ENCODE measurements at places on chromosomes 1 and 21.

- no peak for DNase-seq
Observed at GRCh38 chr1:67980028-67980427, 70.4 kb downstream of the DIRAS3 start.

DNA sequence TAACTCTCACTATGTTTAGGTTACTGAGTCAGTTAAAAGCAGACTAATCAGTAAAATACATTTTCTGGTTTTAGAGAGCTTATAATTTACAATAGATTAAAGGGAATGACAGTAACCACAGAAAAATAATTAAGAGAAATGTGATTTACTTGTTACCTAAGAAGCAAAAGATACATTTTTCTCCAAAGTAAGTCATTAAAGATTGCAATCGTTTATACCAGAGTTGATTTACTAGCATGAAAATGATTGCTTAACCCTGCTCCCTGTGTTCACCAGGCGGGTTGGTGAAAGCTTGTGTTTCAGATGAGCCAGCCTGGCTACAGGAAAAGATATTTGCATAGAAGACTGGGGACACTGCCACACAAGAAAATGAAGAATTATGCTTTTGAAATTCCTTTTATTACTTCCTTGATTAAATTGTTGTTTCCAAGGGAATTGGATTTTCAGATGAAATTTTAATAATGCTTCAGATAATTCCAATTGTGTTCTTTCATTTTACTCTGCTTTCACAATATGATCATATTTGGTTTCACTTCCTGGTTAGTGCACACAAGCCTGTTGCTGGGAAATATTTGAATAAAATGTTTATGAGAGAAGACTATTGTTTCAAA is 27.9 kb downstream of the LRRC8B start:
- no peak for DNase-seq

- no peak for DNase-seq
Observed at GRCh38 chr1:8427986-8428385, 110.1 kb downstream of the SLC45A1 start.

- no peak for DNase-seq
Observed at GRCh38 chr1:89721351-89721750, 88.4 kb downstream of the LRRC8C start.

GRCh38 chr21:44817914-44818639 is at the start of gene SUMO3:
Gene SUMO3, minus strand, starts transcription at chr21:44818062. Its CDS starts 94 bp downstream, at chr21:44817968.
- DNase-seq = peak; percentile 82

DNA sequence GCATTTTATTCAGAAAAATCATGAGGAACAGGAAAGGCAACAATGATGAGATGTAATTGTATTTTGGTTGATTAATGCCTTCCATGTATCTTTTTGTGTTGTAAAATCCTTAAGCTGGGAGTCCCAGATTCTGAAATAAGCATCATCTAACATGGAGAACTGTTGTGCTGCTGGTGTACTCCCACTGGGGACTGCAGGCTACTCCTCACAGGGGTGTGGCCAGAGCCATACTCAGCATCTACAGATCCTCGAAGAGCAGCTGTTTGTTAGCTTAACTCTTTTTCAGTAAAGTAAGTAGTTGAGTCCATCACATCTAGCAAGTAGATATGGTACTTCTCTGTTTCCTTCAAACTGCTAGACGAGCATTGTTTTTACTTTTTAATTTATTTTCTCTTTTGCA is 358.0 kb downstream of the BRINP3 start:
- no peak for DNase-seq

- DNase-seq = no peak
Observed at GRCh38 chr1:35449334-35450008, 107.7 kb downstream of the KIAA0319L start.

- DNase-seq = no peak
Observed at GRCh38 chr1:75330624-75331023, 196.4 kb downstream of the LHX8 start.
